ENCODE measurements at places on chromosomes 3 and 15.

DNA sequence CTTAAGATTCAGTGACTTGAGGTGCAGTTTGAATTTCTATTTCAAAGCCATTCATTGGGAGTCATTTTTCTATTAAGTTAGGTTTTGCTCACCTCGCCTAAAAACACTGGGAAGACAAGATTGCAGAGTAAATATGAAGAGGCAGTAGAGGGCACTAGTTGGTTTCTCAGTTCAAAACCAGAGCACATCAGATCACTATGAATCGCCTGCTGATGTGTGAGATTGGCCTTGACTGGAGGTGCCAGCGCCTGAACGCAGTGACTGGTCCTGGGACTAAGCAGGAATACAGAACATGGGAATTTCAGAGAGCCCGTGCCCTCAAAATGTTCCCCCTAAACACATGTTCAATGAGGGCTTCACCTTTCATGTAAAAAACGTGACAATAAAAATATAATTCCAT is 229.0 kb downstream of the ITPR1 start:
- DNase-seq: no peak

GRCh38 chr15:94027581-94027980 is 203.8 kb upstream of the MCTP2 start:
- no peak for DNase-seq

GRCh38 chr3:3015185-3016089 is 94.7 kb downstream of the IL5RA start:
- DNase-seq: no peak

DNA sequence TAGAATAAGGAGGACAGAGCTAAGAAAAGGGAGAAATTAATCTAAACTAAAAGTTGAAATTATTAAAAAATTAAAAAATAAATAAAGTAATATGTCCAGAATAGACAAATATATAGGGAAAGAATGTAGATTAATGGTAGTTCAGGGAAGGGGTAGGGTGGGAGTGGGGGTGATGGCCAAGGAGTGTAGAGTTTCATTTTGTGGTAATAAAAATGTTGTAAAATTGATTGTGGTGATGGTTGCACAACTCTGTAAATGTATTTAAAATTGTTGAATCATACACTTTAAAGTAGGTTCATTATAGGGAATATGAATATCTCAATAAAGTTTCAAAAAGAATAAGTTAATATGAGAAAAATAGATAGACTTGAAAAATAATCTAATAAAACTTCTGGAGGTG is 21.0 kb upstream of the FNDC3B start:
- DNase-seq: no peak

DNA sequence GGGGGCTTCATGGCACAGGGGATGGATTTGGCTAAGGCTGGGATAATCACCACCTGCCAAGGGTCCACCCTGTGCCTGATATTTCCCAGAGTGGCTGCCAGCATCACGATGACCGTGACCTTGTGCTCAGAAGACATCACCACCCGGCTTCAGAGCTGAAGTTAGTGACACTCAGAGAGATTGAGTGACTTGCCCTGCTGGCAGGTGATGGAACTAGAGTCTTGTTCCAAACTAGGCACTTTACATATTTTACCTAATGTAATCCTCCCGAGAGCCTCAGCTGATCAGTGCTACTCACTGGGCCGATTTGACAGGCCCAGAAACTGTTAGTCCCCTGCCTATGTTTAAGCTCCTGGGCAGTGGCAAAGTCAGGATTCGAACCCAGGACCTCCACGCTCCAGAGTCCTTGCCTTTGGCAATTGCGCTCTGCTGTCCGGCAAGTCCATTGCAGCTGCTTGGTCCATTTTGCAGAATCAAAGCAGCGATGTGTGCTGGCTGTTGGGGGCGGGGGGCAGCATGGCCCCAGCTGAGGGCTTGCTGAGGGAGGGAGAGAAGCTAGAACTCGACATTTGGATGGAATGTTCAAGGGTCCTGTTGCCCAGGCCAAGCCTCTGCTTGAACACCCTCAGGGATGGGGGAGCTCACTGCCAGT is 74.8 kb upstream of the GATA2 start:
- DNase-seq: no peak
